ENCODE measurements at places on chromosomes 1 and 21.
A peak's percentile ranks its signal among the peaks of the same experiment; 100 is the strongest.

DNA sequence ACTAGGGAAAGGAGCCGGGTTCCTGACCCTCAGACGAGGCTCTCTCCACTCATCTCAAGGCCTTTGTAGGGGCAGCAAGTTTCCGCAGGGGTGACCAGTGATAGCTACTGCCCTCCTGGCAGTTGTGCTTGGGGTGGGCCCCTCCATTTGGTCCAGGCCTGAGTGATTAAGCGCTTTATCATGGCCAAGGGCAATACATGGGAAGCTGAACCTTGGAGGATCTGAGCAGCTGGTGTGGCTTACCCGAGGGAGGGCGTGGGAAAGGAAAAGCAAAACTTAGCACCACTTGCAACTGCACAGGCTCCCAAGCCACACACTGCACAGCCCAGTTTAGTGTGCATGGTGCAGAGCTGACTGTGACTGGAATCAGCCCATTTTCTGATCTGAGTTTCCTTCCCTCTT lies 47.8 kb downstream of the GADD45A start:
- no peak for DNase-seq

GRCh38 chr1:169261884-169262283 lies 105.7 kb downstream of the NME7 start:
- DNase-seq, result no peak

- no peak for DNase-seq
Observed at GRCh38 chr1:30929135-30929889, 20.8 kb upstream of the SDC3 start.

GRCh38 chr1:206651958-206652890 lies 16.9 kb downstream of the DYRK3 start:
- no peak for DNase-seq

DNA sequence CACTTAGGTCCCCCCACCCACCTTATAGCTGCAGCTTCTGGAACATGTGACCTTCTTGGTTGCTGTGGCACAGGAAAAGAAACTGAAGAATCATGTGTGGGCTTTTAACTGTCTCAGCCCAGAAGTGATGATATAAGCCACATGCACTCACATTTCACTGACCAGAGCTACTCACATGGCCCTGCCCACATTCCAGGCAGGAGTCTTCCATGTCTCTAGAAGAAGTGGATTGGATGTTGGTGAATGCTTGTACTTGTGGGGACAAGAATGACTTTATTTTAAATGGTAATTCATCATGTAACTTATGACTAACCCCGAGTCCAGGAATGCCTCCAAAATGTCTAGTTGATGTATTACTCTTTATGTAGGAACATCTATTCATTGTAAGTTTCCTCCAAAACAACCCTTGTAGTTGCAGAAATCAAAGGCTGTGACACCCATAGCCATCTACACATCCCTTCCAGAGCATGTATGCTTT lies 15.8 kb upstream of the CAMK1G start:
- DNase-seq, result no peak

DNA sequence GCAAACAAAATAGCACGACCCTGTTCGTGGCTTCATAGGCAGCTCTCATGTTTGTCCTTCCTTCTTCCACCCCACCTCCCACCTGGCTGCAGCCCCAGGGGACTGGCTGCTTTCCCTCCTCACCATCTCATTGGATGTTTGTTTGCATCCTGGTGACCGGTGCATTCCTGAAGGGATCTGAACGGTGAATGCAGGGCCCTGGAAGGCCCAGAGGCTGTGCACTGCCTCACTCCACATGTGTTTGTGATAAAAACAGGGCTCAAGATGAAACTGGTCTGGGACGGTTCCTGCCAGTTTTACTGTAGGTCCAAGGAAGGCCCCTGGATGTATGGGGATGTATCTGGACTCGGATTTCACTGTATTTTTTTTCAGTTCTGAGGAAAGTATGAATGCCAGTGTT lies 42.8 kb downstream of the CNN3 start:
- DNase-seq, result no peak

GRCh38 chr1:111867868-111868440 lies 112.3 kb downstream of the DDX20 start:
- no peak for DNase-seq

DNA sequence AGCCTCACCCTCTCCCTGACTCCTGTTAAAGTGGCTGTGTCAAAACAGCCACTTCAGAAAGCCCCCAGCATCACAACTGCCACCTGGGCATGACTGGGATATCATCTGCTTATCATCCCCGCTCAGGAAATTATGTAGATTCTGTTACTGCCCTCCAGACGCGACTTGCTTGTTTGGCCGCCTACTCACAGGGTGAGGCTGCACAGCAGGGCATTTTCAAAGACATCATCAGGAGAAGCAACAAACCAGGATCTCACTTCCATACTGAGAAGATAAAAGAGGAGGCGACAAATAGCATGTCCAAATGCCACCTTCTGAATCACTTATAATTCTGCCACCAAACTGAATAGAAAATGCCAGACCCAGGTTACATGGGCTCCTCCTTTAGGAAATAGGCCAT lies 94.8 kb downstream of the MIS18A start:
- no peak for DNase-seq

DNA sequence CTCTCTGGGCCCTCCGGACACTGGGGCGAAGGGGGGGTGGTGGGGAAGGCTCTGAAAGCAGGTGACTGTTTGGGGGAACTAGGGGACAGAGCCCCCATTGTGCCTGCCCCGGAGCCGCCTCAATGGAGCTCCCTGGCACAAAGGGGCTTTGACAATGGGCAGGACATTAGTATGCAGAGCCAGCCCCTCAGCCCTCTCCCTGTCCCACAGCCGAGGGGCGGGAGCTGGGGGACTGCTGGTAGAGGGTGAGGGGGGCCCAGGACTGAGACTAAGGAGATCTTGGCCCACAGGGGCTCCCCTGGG lies 7.8 kb downstream of the KCNJ10 start:
- no peak for DNase-seq

DNA sequence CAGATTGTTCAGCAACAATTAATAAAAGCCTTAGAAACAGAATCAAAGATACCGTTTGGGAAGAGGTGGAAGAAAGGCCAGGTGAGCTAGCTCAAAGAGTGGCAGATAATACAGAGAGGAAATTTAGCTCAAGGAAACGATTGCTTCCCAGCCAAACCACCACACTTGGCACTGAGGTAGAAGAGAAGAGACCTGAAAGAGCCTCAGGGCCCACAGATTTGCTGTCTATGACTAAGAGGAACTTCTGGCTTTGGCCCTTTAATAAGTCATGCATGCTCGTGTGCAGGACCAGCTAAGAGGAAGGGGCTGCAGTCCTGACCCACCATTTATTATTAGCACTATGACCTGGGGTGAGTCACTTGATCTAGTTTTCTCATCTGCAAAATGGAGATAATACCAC lies 72.8 kb upstream of the BCL10 start:
- DNase-seq, result no peak

DNA sequence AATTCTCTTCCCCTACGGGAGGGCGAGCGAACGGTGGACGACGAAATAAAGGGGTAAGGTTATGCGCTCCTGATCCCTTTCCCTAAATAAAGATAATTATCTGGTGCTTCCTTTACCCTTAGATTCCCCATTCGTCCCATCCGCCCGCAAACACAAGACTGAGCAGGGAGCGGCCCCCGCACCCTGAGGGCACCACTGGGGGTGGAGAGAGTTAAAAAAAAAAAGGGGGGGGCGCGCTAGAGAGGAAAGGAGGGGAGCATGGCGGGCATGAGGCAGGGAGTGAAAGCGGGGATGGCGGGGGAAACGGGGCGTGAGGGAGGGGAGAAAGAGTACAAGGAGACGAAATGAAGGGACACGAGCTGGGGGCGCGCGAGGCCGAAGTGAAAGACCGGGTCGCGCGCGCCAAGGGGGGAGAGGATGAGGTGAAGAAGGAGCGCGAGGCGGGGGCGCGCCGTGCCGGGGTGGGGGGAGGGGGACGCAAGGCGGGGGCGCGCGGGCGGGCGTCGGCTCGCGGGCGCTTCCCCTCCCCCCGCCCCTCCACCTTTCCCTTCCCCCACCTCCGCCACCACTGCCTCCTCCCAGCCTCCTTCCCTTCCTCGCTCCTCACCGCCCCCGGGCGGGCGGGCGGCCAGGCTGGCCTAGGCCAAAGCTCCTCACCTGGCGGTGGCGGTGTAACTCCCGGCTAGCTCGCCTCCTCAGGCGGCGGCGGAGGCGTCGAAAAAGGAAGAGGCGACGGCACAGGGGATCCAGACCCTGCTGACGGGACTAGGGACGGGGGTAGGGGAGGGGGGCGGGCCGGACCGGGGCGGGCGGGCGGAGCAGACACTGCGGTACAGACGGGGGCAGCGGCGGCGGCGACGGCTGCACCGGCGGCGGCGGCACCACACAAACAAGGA lies 448 bp downstream of the GATAD2B start:
- no peak for DNase-seq

GRCh38 chr1:15409388-15410222 lies at the start of gene EFHD2:
TSS of gene EFHD2 (plus strand) at chr1:15409888. CDS start at chr1:15409972, 84 bp downstream.
- DNase-seq, result peak; percentile 85

DNA sequence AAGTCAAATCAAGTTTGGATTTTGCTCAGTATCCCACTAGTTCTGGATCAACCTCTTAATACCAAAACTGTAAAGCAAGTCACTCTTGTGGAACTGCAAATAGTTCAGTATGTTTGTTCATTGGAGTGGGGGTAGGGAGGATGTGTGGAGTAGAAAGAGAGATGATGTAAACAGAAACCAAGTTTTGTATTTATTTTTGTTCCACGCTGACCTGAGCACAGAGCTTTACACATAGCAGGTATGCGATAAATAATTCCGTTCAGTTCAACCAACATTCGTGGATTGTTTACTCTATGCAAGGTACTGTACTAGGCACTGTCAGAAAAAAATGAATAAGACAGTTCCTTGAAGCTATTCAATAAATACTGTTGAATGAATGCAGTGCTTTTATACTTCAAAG lies 4.5 kb upstream of the ZNF644 start:
- no peak for DNase-seq

DNA sequence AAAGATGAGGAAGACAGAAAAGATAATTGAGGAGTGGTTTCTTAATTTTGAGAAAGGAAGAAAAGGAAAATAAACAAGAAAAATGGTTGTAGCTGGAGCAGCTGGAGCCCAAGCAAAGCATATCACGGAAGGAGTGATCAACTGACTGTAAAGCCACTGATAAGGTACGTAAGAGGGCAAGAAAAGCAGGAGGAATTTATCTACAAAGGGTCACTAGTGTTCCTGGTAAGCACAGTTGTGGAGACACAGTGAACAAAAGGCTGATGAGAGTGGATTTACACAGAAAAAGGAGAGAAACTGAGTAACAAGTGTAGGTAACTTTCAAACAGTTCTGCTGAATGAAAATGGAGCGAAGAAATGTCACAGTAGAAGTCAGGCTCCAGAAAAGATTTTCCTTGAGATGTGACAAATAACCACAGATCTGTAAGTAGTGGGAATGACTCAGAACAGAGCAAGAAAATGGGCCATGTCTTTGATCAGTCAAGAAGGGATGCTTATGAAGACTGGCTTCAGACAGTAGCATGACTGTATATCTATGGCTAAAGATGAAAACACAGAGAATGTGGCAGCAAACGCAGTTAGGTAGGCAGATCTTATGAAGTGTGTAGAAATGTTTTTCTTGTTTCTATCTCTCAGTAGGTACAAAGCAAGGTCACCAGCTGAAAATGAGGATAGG lies 45.6 kb upstream of the RBM34 start:
- DNase-seq, result no peak

DNA sequence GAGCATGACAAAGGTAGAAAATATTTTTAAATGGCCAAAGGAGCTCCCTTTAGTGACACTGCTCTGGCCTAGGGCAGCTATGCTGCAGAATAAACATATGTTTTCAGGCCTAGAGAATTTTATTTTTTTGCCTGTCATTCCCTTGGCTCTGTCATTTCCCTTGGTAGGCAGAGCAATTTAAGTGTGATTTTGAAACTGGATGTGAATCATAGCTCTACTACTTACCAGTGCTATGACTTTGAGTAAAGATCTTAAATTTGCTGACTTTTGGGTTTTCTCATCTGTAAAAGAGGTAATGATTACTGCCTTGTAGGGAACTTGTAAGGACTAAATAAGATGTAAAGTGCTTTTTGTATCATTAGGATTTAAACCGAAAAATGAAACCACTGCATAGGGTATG lies 189.0 kb upstream of the ZRANB2 start:
- DNase-seq, result no peak

GRCh38 chr21:34579411-34579810 lies 35.5 kb downstream of the RCAN1 start:
- DNase-seq, result no peak

- no peak for DNase-seq
Observed at GRCh38 chr21:42443181-42443785, 39.6 kb downstream of the UBASH3A start.

- DNase-seq, result no peak
Observed at GRCh38 chr1:63779338-63780211, 5.8 kb downstream of the ROR1 start.

- DNase-seq, result no peak
Observed at GRCh38 chr1:241413974-241414373, 57.0 kb upstream of the RGS7 start.

DNA sequence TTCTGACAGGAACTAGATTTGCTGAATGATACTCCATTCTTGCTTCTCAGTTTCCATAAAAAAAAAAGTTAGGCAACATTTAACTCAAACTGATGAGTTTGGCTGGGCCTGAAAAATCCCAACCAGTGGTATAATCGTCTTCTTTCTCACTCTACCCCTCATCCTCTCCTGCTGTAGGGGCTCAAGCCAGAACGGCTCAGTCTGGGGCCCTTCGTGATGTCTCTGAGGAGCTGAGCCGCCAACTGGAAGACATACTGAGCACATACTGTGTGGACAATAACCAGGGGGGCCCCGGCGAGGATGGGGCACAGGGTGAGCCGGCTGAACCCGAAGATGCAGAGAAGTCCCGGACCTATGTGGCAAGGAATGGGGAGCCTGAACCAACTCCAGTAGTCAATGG lies 1.6 kb downstream of the TXLNA start:
- no peak for DNase-seq

- no peak for DNase-seq
Observed at GRCh38 chr1:209404577-209404976, 178.9 kb upstream of the CAMK1G start.

DNA sequence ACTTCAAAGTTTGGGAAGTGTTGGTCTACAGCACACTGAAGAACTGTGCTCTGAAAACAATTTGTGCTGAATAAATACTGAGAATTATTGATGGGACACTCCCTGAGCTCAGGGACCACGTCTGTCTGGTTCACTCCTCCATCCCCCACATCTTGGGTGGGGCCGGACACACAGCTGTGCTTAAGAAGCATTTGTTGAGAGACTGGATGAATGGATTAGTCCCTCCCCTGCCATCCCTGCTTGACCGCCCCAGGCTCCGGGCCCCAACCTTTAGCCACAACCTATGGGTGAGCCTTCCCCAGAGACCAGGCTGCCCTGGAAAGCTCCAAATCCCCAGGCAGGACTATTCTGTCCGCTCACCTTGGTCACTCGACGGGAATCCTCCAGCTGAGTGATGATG lies 7.5 kb downstream of the TRIM63 start:
- DNase-seq, result no peak

DNA sequence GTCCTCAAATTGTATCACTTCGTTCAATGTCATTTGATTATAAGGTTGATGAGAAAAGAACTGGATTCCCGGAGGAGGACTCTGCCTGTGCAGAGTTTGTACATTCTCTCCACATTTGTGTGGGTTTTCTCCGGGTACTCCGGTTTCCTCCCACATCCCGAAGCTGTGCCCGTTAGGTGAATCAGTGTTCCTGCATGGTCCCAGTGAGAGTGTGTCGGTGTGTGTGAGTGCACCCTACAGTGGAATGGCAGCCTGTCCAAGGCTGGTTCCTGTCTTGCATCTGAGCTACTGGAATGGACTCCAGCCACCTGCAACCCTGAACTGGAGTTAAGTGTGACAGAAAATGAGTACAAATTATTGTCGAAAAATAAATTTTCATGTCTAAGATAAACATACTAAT lies 92.2 kb upstream of the KCTD3 start:
- DNase-seq, result no peak
